Activated T-helper 1 cell treated with anti-CD3 and anti-CD28 coated beads, Interleukin-12 subunit alpha, Interleukin-12 subunit beta, Interleukin-2, Interleukin-4 antibody, amounts not matched to agents 30 ng/mL and 10 ng/mL and 1 ng/mL, durations not matched to agents 14 hours and 24 hours and 36 hours (primary cell): ENCODE measurements at places on chromosomes 5 and 9. TPM values are rescaled to one million over a fixed set of nuclear protein-coding genes. Genes with fewer than 3 reads are reported as not detected.

GRCh38 chr9:5382479-5382878, 42.8 kb upstream of the RLN1 start:
- no peak overlapping the region for H3K4me3 ChIP-seq
- no peak overlapping the region for H3K27ac ChIP-seq
- H3K27me3 ChIP-seq: no peaks in the 10 kb centered on the region
- H3K36me3 ChIP-seq: peaks cover 16% of the 10 kb centered on the region
- DNase-seq: no peak
- H3K4me1 ChIP-seq: peaks cover 5% of the 10 kb centered on the region

- DNase-seq: no peak
- H3K27ac ChIP-seq: no peak overlapping the region
- no peak overlapping the region for H3K4me3 ChIP-seq
- H3K27me3 ChIP-seq: no peaks in the 10 kb centered on the region
- H3K4me1 ChIP-seq: peaks cover 12% of the 10 kb centered on the region
- peaks cover 18% of the 10 kb centered on the region for H3K36me3 ChIP-seq
Measured at GRCh38 chr5:176527246-176528222, 9.7 kb downstream of the RNF44 start.

- DNase-seq: no peak
- peaks cover 5% of the 10 kb centered on the region for H3K27me3 ChIP-seq
- no peak overlapping the region for H3K27ac ChIP-seq
- no peak overlapping the region for H3K4me3 ChIP-seq
- H3K36me3 ChIP-seq: no peaks in the 10 kb centered on the region
Measured at GRCh38 chr9:85514256-85514655, 227.5 kb downstream of the AGTPBP1 start.

GRCh38 chr5:58582019-58582802, 664 bp upstream of the RAB3C start:
- peak overlapping the region; percentile 69 for H3K4me3 ChIP-seq
- H3K36me3 ChIP-seq: no peaks in the 10 kb centered on the region
- H3K27ac ChIP-seq: no peak overlapping the region
- no peak for DNase-seq

DNA sequence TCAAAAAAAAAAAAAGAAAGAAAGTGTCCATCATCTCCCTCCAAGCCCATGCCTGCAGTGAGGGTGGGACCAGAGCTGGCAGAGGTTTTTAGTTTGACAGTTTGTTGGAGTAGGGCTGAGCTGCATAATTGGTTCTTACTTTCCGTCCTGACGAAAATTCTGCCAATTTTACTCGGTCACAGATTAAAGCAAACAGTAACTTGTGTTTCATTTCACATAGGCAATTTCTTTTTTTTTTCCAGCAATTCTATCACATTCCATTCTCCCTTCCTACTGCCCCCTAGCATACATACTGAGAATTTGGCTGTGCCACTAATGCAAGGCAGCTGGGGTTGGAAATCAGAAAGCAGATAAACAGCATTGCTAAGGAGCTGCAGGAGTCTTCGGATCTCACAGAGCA, 132.4 kb downstream of the FRMD3 start:
- H3K27me3 ChIP-seq: peaks cover 3% of the 10 kb centered on the region
- H3K27ac ChIP-seq: no peak overlapping the region
- no peaks in the 10 kb centered on the region for H3K4me1 ChIP-seq

- H3K36me3 ChIP-seq: no peaks in the 10 kb centered on the region
- DNase-seq: no peak
- H3K4me3 ChIP-seq: peak overlapping the region; percentile 58
Measured at GRCh38 chr9:125889112-125889475, 141.9 kb downstream of the PBX3 start.

Gene MLANA
- not detected in 2 replicates for total RNA-seq

DNA sequence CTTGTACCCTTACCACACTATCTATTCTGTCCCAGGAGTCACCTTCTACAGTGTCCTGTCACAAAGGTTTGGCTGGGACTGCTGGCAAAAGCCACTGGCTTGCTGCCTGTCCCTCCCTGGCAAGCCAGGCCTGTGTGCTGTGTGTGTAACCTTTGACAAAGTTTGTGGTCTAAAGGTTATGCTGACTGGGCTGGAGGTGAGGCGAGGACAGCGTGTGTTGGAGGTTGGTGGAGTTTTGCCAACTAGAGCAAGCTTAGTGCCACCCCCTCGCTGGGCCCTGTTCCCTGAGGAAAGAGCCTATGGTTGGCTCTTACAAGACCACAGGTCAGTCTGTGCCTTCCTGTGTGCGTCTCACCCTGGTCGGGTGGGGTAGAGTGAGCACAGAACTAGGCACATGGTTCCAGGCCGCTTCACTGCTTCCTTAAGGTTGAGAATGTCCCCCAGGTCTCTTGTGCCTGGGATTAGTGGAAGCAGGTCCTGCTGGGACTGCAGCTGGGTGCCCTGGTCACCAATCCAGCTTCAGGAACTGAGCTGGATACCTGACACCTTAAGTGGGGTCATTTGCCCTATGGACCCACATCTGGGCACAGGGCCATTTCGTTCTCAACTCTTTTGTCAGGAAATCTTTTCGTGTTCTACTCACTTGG, 152.2 kb downstream of the GADD45G start:
- no peaks in the 10 kb centered on the region for H3K36me3 ChIP-seq
- DNase-seq: no peak
- peaks cover 39% of the 10 kb centered on the region for H3K4me1 ChIP-seq
- peaks cover 3% of the 10 kb centered on the region for H3K27me3 ChIP-seq

Gene ISCA1
- total RNA-seq: 27.4 and 30.3 TPM in 2 replicates

Gene SMIM33
- total RNA-seq: 0.29 and 0.39 TPM in 2 replicates

GRCh38 chr5:142803428-142804125, 33.4 kb downstream of the ARHGAP26 start:
- no peaks in the 10 kb centered on the region for H3K36me3 ChIP-seq
- no peaks in the 10 kb centered on the region for H3K27me3 ChIP-seq
- H3K27ac ChIP-seq: no peak overlapping the region
- H3K4me1 ChIP-seq: peaks cover 51% of the 10 kb centered on the region
- H3K4me3 ChIP-seq: no peak overlapping the region

- peak; percentile 5 for DNase-seq
- peaks cover 5% of the 10 kb centered on the region for H3K36me3 ChIP-seq
- peak overlapping the region; percentile 82 for H3K27ac ChIP-seq
- no peaks in the 10 kb centered on the region for H3K27me3 ChIP-seq
- peak overlapping the region; percentile 55 for H3K4me3 ChIP-seq
Measured at GRCh38 chr5:157860898-157861890, 2.2 kb upstream of the CLINT1 start.

- H3K27ac ChIP-seq: no peak overlapping the region
- no peaks in the 10 kb centered on the region for H3K27me3 ChIP-seq
- DNase-seq: no peak
- no peak overlapping the region for H3K4me3 ChIP-seq
Measured at GRCh38 chr5:33240558-33240957, 200.2 kb upstream of the TARS1 start.

DNA sequence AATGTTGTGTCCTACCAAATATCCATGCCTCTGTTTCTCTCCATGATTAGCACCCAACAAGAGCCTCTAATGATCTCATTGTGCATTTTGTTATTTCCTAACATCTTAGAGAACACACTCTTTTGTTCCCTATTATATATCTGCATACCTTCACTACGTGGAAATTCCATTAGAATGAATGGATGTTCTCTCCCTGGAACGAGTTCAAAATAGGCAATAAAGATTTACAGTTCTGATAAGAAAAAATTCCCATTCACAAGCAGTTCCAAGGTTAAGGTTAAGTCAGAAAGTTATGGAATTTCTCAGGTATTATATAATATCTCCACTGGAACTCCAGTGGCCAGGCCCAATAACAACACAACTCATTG, 83.7 kb downstream of the TRPM6 start:
- H3K4me1 ChIP-seq: no peaks in the 10 kb centered on the region
- H3K4me3 ChIP-seq: no peak overlapping the region
- H3K27me3 ChIP-seq: peaks cover 7% of the 10 kb centered on the region
- H3K27ac ChIP-seq: no peak overlapping the region

Gene FOXI1
- total RNA-seq: not detected in 2 replicates

DNA sequence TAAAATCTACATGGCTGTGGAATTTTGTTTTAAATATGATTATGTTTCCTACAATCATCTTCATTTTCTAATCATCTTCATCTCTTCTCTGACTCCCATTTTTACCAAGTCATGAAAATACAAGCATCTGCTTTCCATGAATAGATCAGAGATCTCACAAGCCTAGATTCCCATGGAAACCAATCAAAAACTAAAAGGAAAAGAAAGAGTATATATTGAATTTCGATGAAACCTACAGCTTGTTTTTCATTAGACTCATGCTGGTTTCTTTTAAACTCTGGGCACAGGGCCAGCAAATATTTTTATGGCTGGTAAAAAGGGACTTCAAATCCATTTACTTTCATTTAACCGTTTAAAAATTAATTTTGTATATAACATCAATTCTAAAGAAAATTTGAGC, 51.2 kb downstream of the INVS start:
- no peaks in the 10 kb centered on the region for H3K36me3 ChIP-seq
- H3K27me3 ChIP-seq: no peaks in the 10 kb centered on the region
- no peaks in the 10 kb centered on the region for H3K4me1 ChIP-seq
- no peak overlapping the region for H3K27ac ChIP-seq
- no peak for DNase-seq

Gene ECM2
- not detected in 2 replicates for total RNA-seq

DNA sequence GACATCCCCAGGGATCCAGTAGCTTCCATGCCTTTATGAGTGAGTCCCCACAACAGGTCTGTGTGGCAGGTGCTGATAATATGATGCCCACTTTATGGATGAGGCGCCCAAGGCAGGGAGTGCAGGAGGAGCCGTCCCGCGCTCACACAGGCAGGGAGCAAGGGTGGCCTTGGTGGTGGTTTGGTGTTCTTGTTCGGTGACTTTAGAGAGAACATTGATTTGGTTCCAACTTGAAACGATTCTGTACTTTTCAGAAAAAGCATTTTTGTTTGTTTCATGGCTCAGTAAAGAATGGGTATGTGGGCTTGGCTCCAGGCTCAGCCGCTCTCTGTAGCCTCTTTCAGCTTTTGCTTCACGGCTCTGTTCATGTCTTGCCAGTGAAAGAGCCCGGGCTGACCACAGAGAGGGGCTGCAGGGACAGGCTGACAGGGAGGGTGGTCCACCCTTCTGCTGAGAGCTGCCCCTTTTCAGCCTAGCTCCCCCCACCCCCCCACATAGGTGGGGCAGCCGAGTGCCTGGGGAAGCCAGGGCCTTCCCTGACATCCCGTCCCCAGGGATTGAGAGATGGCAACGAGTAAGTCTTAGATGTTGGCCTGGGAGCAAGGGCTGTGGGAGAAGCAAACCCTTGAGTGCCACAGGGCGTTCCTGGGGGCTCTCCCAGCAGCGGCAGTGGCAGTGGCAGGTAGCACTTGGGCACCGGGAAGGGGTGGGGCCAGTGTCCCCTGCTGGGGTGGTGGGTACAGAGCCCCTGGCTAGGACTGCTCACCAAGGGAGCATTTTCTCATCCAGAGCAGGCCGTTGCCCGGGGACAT, 28.0 kb downstream of the NCS1 start:
- no peak overlapping the region for H3K4me3 ChIP-seq
- peaks cover 1% of the 10 kb centered on the region for H3K27me3 ChIP-seq
- H3K4me1 ChIP-seq: no peaks in the 10 kb centered on the region

- no peak for DNase-seq
- no peaks in the 10 kb centered on the region for H3K4me1 ChIP-seq
- H3K27me3 ChIP-seq: no peaks in the 10 kb centered on the region
- H3K36me3 ChIP-seq: no peaks in the 10 kb centered on the region
Measured at GRCh38 chr9:81096625-81097024, 592.7 kb downstream of the TLE1 start.

DNA sequence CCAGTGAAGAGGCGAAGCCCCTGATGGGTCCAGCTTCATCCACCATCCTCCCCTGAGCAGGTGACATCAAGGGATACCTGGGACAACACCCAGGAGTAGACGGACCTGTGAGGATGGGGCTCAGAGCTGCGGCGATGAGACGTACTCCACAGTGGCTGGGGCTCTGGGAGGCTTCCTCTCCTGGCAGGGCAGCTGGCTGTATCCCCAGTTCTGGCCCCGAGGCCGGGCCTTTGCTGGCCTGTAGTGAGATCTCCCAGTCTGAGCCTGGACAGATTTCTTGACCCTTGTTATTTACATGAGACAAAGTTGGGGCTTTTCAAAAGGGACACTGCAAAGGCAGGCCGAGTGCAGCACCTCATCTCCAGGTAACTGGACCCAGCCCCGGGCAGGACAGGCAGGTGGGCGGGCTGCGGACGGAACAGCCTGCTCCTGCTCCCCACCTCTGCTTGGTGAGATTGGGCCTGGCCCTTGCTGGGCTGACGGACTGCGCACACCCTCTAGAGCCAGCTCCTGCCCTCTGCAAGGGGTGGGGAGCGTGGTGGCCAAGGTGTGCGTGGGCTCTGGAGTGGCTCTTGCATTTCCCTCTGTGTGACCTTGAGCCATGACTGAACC, 23.1 kb downstream of the IER5L start:
- no peak overlapping the region for H3K4me3 ChIP-seq
- H3K4me1 ChIP-seq: no peaks in the 10 kb centered on the region
- peaks cover 4% of the 10 kb centered on the region for H3K36me3 ChIP-seq
- no peaks in the 10 kb centered on the region for H3K27me3 ChIP-seq

- no peaks in the 10 kb centered on the region for H3K27me3 ChIP-seq
- no peak for DNase-seq
- no peak overlapping the region for H3K4me3 ChIP-seq
- no peaks in the 10 kb centered on the region for H3K4me1 ChIP-seq
- H3K36me3 ChIP-seq: no peaks in the 10 kb centered on the region
Measured at GRCh38 chr5:20145240-20145639, 157.2 kb upstream of the CDH18 start.

- H3K36me3 ChIP-seq: no peaks in the 10 kb centered on the region
- H3K27ac ChIP-seq: no peak overlapping the region
- H3K4me3 ChIP-seq: no peak overlapping the region
- DNase-seq: no peak
Measured at GRCh38 chr9:8570776-8571175, 771.2 kb upstream of the DMAC1 start.

DNA sequence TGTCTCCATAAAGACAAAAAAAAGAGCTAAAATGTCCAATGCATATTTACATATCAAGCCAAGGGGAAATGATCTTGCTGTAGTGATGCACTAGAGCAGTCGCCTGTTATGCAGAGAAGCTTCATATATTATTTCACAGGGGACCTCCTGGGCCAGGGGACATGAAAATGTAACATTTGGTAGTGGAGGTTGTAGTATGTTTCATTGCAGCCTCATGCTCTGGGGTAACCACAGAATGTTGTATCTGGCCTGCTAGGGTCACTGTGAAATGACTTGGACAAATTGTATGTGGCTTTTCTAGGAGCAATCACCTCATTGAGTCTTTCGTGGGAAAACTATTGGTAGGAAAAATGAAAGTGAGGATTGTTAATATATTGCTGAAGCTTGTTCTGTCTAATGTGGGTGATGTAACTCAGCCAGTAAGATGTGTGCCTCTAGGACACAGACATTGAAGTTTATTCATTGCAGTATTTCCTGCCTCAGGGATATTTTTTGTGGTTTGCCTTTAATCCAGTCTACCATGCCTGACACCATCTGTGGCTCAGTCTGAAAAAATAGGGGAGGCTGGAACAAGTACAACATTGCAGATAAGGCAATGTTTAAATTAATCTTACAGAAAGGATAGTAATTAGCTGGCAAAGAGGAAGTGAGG, 430.8 kb upstream of the TNC start:
- H3K4me3 ChIP-seq: no peak overlapping the region
- no peak overlapping the region for H3K27ac ChIP-seq
- H3K36me3 ChIP-seq: no peaks in the 10 kb centered on the region
- peaks cover 10% of the 10 kb centered on the region for H3K27me3 ChIP-seq

Gene FAM221B
- not detected in 2 replicates for total RNA-seq

GRCh38 chr9:96476591-96476990, 26.6 kb downstream of the HABP4 start:
- H3K4me3 ChIP-seq: no peak overlapping the region
- H3K36me3 ChIP-seq: peaks cover 8% of the 10 kb centered on the region
- no peak for DNase-seq
- peaks cover 13% of the 10 kb centered on the region for H3K4me1 ChIP-seq
- no peak overlapping the region for H3K27ac ChIP-seq
- no peaks in the 10 kb centered on the region for H3K27me3 ChIP-seq
